Fibroblast of skin of left biceps (primary cell): ENCODE measurements at places on chromosomes 16 and 17.

DNA sequence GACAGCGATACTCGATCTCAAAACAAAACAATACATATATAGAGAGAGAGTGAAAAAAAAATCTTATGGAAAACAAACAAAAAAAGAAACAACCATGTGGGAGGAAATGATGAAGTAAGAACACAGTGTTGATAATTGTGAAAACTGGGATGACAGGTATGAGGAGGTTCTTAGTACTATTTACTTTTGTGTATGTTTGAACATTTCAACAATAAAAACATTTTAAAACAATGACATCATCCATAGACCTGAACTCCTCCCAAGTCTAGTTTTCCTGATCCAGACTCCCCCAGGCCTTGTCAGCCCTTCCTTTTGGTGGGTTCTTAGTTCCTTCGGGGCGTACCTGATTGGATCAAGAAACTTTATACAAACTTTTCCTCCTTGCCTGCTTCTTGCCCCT is 51.7 kb downstream of the CCDC42 start:
- no peak for DNase-seq

DNA sequence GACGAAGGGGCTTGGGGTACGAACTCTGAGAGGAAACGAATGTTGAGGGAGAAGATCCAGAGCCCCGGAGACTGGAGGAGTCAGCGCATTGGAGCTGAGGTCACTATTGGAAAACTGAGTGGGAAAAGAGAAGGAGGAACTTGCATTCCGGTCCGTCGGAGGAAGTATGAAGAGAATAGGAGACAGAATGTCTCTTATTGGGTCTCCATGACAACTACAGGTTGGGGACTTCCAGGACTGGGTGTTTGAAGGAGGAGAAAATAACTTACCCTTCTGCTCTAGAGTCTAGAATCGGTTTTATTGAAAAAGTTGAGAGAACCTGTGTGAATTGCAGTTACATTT is 537 bp downstream of the GOSR1 start:
- no peak for DNase-seq

DNA sequence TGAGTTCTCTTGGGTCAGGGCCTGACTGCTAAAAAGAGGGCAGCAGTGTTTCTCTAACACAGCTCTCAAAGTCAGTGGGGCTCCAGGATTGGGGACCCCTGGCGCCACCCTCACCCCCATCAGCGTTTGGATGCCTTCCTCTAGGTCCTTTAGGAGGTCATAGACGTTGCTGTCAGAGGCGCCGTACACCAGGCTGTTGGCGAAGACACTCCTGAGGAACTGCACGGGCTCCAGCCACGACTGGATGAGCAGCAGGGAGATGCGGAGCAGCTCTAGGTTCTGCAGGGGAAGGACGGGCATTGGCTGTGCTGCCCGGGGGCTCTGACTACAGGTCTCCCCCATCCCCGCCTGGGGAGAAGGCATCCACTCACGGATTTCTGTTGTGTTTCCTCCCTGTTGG is 993 bp downstream of the GH1 start:
- no peak for DNase-seq

DNA sequence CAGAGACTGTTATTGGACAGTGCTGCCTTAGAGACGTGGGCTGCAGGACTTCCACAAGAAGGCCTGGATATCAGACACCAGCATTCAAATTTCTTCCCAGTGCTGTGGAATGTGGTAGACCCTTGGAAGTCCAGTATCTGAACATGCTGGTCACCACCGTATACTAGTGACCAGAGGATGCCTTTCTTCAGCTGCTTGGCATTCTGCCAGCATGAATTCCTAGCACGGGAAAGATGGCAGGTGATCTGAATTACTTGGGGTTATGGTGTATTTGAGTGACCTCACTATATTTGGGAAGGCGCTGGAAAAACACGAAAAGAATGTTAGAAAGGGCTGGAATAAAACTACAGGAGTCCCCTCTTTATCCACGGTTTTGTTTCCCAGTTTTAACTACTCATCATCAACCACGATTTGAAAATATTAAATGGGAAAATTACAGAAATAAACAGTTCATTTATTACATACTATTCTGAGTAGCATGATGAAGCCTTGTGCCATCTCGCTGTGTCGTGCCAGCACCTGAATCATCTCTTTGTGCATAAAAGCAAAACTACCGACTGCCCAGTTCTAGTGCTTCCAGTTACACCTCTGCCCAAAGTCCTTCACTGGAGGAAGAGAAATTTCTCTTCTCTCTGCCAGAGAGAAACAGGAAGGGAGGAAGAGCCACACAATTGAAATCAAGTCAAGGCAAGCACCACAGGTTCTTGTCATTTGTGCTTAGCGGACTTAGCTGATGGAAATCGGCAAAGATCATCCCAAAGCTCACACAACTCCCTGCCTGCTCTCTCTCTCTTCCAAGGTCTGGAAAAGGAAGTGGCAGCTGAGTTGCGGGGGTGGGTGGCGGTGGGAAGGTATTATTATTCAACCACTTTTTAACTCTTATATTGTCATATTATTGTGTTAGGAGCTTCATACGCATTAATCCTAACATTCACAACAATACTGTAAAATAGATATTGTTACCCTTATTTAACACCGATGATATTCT is 1.4 kb upstream of the CHST4 start:
- DNase-seq, result no peak

DNA sequence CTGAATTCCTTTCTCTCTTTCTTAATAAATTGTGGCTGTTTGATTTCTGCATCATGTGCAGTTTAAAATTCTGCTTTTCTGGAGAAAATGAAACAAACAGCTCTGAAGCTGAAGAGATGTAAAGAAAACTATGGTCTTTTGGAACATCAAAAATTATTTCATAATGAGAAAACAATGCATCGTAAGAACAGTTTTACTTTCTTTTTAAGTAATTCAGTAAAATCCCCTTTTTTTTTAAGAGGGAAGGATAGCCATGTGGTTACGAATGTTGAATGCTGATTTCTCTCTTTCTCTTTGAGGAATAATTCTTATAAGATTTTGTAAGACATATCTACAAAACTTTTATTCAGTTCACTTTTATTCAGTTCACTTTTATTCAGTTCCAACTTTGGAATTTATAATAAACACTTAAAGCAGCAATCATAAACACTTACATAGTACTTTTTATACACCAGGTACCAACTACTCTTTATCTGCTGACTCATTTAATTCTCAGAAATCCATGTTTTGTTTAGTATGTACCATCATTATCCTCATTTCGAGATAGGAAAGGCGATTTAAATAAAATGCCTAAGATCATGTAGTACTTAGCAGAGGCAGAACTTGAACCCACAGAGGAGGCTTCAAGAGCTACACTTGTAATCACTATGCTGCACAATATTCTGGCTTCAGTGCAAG is 26.6 kb downstream of the CNTNAP4 start:
- no peak for DNase-seq

DNA sequence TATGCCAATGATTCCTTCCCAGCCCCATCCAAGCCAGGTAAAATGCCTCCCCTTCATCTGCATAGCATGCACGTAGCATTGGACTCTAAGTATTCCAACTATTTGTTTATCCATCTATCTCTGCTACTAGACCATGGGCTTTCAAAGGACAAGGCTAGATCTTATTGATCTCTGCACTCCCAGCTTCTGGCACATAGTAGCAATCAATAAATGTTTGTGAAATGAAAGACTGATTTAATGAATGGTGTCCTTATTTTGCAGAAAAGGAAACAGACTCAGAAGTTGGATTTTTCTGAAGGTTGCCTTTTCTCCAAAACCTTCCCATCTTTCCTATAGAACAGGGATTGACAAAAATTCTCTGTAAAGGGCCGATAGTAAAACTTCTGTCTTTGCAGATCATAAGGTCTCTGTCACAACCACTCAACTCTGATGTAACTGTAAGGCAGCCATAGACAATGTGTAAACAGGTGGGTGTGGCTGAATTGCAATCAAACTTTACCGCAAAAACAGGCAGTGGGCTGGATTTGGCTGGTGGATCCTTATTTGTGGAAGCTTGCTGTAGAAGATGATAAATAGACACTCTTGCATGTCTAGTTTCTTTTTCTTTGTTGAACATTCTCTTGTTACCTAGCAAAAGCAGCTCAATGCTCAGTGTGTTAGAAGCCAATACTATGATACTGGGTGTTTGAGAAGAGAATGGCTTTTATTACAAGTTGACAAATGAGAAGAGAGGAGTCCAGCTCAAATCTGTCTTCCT is 7.6 kb upstream of the CMTR2 start:
- no peak for DNase-seq

GRCh38 chr17:48718761-48719641 is 3.3 kb downstream of the PRAC1 start:
- DNase-seq, result no peak

GRCh38 chr17:57968456-57968855 is 13.2 kb upstream of the CUEDC1 start:
- DNase-seq, result no peak
